ENCODE measurements at places on chromosomes 5 and 9.
A peak's percentile ranks its signal among the peaks of the same experiment; 100 is the strongest.

- no peak for DNase-seq
Measured at GRCh38 chr5:38823503-38823902, 22.3 kb upstream of the OSMR start.

DNA sequence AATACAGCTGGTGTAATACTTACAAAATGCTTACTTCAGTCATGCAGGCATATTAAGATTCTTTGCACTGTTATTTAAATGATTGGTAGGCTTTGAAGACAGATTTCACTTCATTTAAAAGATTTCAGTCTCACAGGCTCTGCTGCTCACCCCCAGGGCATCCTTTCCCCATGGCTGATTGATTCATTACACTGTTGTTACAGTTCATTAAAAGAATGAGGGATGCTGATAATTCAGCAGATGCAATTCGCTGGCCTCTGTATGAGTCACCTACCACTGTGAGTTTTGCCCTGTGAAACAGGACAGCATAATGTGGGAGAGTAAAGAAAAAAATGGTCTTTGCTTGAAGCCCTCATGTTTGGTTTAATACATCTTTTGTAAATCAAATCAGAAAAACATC, 246.9 kb downstream of the CYLC2 start:
- DNase-seq: no peak

- DNase-seq: no peak
Measured at GRCh38 chr5:96658272-96658671, 3.9 kb upstream of the CAST start.

DNA sequence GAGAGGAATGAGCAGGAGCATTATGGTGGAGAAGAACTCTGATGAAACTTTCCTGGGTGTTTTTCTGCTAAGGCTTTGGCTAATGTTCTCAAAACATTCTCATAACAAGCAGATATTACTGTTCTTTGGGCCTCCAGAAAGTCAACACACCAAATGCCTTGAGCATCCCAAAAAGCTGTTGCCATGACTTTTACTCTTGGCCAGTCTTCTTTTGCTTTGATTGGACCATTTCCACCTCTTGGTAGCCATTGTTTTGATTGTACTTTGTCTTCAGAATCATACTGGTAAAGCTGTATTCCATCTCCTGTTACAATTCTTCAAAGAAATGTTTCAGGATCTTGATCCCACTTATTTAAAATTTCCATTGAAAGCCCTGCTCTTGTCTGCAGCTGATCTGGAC, 139.6 kb downstream of the MAN2A1 start:
- DNase-seq: no peak

GRCh38 chr5:14149672-14150274, 6.6 kb downstream of the TRIO start:
- DNase-seq: no peak

DNA sequence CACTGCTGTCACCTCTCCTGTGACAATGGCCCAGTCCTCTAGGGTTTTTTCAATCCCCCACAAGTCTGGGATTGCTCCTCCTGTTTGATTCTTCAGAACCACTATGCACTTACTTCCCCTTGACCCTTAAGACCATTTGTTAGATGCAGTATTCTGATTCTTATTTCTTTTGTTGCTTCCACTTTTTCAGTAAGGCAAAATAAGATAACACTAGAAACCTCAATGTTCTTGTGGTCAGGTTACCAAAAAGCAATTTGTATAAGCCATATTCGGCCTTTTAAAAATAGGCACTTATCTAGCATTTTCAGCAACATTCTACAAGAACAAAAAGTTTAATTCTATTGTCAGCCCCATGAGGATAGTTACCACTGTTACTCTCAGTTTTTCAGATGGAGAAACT, 220.0 kb downstream of the KDM4C start:
- no peak for DNase-seq

GRCh38 chr5:56755036-56755555, 60.3 kb upstream of the MAP3K1 start:
- no peak for DNase-seq

DNA sequence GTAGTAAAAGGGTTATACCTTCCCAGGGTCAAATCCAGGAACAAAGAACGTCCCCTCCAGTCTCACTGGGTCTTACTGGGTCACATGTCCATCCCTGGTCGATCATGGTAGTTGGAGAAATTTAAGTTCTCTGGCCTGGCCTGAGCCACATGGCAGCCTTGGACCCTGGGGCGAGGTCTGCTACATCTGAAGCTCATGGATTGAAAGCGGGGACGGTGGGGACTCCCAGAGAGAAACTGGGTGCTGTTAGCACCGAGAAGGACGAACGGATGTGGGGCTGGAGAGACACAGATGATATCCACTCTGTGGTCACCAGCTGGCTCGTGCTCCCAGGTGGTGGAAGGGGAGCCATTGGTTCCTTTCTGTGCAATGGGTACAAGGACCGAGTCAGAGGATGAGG, 46.9 kb downstream of the TSPAN17 start:
- DNase-seq: no peak

DNA sequence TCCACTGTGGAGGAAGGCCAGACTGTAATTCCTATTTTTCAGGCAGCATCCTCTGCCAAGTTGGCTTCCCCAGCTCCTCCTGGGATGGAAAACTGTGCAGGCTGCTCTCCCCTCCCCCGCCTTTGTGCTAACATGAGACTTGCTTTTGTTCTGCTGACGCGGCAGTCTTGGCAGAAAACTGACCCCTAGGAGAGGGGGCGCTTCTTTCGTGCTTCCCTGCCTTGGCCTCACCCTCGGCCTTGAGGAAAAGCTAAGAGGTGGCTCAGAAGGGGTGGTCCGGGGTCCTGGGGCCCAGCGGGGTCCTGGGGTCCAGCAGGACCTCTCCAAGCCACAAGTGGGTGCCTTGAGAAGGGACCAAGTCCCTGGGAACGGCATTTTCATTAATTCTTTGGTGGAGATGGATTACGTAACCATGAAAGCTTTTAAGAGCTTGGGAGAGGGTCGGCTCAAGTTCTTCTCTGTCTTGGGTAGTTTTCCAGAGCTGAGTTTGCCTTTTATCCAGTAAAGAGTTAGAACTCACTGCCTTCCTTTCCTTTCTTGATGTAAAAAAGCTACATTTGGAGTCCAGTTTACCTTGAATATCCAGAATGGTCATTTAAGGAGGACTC, 51.0 kb downstream of the SH3PXD2B start:
- DNase-seq: peak; percentile 86

DNA sequence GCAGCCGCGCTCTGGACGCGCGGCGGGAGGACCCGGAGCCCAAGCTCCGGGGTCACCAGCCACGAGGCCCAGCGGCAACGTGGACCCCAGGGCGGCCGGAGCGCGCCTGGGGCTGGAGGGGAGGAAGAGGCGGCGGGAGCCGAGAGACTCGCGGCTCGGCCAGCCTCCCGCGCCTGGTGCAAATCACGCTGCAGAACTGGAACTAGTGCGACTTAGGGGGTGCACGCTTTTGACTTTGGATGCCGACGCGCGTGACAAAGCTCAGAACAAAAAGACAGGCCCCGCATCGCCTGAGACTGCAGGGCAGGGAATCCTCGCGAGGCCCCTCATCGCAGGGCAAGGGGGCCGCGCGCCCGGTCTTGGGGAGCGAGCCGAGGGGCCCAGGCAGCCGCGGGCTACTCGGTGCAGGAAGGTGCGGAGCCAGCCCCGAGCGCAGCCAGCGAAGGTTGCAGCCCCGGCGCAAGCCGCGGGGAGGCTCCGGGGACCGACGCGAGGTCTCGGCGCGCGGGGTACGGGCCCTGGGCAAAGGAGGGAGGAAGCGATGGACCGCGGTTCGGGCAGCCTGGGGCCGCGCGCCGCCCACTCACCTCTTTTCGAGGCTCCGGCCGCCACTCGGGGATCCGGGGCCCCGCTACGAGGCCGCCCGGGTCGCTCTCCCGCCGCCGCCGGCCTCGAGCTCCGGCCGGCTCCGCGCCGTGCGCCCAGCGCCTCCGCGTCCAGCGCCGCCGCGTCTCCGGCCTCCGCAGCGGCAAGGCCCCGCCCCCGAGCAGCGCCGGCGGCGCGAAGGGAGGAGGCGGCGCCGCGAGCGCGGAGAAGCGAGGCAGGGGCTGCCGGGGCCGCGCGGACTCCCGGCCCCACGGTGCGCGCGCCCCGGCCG, at the start of gene GOLM1:
Gene GOLM1, minus strand, starts transcription at position 735 of the 877 bp plus-strand sequence. CDS start 20,238 bp downstream, outside the sequence.
- DNase-seq: peak; percentile 30

- no peak for DNase-seq
Measured at GRCh38 chr9:18857769-18858168, 175.2 kb downstream of the SAXO1 start.

DNA sequence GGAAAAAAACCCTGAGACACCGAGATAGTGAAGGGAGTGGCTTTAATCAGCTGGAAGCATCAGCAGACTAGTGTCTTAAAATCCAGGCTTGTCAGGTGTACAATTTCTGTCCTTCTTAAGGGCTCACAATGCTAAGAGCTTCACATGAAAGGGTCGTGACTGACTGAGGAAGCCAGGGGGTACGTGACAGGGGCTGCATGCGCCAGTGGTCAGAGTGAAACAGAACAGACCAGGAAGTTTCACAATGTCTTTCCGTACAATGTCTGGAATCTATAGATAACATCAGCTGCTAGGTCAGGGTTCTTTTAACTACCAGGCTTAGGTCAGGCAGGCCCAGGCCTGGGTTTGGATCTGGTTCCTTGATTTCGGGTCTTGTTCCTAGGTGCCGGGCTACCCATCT, 253.0 kb downstream of the CDH10 start:
- DNase-seq: no peak

DNA sequence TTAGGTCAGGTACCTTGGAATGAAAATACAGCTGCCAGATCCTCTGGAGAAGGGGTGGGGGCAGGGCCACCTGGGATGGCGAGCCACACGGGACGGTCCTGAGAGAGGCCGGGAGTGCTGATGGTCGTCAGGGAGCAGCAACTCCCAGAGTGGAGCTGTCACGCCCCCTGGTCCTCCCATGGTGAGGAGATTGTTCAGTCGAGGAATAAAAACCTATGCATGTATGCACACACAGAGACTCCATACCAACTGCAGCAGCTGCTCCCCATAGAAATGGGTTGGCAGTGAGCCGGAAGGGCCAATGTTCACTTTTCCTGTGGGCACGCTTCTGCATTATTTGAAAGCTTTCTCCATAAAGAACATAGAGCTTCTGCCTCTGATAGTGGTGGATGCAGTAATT, 45.2 kb upstream of the SEMA4D start:
- DNase-seq: no peak

DNA sequence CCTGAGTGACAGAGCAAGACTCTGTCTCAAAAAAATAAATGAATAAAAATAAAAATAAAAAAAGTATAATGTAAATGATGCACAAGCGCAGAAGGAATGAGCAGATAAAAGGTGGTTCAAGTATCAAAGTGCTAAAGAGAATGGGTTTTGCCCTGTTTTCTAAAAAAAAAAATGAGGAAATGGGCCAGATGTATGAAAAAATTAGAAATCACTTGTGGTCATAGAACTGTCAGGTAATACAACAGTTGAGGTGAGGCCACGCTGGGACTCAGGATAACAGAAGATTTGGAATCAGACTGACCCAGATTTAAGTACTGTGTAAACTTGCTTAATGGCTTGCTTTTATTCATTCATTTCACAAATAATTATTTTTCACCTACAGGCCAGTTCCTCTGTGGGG, 69.8 kb downstream of the MAPKAP1 start:
- DNase-seq: no peak

- DNase-seq: no peak
Measured at GRCh38 chr9:86040861-86041155, 58.5 kb downstream of the GOLM1 start.

DNA sequence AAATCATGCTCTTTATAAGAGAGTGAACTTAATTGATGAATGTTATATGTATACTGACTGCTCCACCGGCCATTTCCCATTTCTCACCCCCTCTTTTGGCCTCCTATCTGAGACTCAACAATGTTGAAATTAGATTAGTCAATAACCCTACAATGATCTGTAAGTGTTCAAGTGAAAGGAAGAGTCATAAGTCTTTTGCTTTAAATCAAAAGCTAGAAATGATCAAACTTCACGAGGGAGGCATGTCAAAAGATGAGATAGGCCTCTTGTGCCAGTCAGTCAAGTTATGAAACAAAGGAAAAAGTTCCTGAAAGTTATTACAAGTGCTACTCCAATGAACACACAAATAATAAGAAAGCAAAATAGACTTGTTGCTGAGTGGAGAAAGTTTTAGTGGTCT, 83.1 kb downstream of the NLN start:
- DNase-seq: no peak

DNA sequence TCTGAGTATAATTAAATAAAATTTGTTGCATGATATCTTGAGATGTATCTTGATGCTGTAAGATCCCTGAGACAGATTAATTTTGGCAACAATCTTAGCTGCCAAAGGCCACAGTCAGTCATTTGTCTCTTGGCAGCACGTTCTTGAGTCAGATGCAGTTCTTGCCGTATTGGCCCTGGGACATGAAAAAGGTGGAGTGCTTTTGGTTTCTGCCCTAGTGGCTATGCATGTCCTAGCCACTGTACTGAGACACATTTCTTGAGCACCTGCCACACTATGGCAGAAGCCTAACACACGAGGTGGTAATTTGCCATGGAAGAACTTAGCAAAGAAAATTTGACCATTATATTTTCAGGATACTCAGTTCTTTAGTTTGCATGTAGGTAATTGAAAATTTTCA, 45.0 kb upstream of the PHF2 start:
- DNase-seq: no peak

DNA sequence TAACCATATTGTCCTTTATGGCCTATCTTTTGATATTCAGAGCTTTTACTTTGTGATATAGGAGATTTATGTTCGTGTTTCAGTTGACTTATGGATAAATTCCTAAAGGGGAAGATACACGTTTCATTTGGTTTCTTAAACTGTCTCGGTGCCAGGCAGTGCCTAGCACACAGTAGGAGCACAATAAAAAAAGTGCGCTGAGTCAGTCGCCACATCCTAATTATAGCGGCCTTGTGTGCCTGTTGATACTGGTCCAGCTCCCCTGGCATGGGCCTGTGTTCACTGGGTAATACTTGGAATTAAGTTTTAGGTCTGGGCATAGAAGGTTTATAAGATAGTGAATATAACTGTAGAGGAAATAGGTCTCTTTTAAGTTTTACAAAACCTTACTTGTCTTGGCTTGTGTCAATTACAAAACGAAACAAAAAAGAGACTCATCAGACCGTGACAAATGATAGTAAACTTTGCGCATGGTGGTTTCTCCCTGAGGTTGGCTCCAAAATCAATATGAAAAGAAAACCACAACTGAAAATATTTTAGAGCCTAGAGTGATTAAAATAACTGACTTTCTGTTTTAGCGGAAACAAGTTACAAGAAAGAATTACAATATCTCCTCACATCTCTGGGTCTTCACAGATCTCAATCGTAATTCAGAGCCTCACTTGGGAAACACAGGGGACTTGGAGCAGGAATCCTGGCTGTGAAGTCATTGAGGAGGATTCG, 84.8 kb downstream of the MVB12B start:
- DNase-seq: no peak

DNA sequence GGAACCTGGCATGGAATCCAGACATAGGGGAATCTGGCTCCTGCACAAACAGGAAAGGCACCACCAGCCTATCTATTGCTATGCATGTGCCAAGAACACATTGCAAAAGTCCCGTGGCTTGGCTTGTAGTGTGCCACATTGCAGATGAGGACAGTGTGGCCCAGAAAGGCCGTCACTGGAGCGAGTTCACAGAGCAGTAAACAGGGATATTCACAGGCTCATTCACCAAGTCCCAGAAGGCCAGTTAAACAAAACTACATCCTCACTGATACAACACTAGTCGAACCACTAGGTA, 39.6 kb upstream of the TRIM32 start:
- peak; percentile 88 for DNase-seq

Measured in tibial artery (tissue), 4 donors.